ENCODE measurements at places on chromosomes 3 and 15.

DNA sequence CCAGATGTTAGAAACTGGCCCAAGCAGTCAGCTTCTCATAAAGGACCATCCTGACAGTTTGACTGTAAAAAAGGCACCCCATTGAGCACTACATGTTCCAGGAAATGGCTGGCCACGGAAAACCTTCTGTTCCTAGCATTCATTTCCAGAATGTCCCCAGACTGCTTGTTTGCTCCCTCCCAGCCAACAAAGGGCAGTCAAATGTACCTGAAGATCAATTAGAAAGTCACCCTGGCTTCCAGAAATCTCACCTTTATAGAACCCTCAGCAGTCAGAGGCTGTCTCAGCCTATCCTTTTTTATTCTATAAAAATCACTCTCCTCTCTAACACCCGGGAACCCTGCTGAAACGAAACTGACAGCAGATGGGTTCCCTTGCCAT lies 784 bp upstream of the SAMMSON start:
- DNase-seq, result no peak

- no peak for DNase-seq
Observed at GRCh38 chr15:76270876-76271275, 40.4 kb downstream of the ETFA start.

DNA sequence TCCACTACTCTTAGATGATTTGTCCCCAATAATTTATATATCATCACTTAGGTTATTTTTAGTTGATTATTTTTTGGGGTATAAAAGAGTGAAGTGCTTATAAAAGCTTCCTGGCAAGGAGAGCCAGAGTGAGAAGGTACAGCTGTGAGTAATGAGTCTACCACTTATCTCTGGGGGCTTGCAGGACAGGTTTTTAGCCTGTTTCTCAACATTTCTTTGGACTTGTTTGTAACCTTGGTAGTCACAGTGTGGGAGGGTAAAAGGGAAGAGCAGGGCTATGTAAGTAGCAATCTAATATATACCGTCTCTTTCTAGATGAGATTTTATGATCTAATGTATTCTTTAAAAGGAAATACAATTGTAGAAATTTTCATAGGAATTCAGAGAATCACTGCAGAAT lies 321.3 kb upstream of the GOLIM4 start:
- DNase-seq, result no peak

GRCh38 chr15:76963596-76963995 lies 31.3 kb upstream of the PSTPIP1 start:
- DNase-seq, result no peak

GRCh38 chr15:22780267-22780666 lies 6.2 kb upstream of the NIPA1 start:
- DNase-seq, result no peak

All from GM12892 (cell line).